Placental pericyte (primary cell): ENCODE measurements at places on chromosomes 12 and 14. TPM values are rescaled to one million over a fixed set of nuclear protein-coding genes. Genes with fewer than 3 reads are reported as not detected.

The HSP90AA1 gene
- total RNA-seq: 161 and 504 TPM in 2 replicates

The TCL1B gene
- not detected in 2 replicates for total RNA-seq

The A2M gene
- total RNA-seq: 1.8 and 10.2 TPM in 2 replicates

The SMOC1 gene
- not detected in 2 replicates for total RNA-seq

The NPFF gene
- total RNA-seq: not detected in 2 replicates

The FIGNL2 gene
- total RNA-seq: 0.22 and 0.29 TPM in 2 replicates
